Forelimb muscle (tissue), 1 donor: ENCODE measurements at places on chromosomes 5 and 9. TPM values are rescaled to one million over a fixed set of nuclear protein-coding genes. Genes with fewer than 3 reads are reported as not detected.
A peak's percentile ranks its signal among the peaks of the same experiment; 100 is the strongest.

- no peak for DNase-seq
Measured at GRCh38 chr9:120916588-120916987, 10.0 kb downstream of the TRAF1 start.

GRCh38 chr9:121889990-121890563 lies 203.0 kb downstream of the TTLL11 start:
- DNase-seq = no peak

GRCh38 chr5:109083937-109084336 lies 325.8 kb downstream of the PJA2 start:
- DNase-seq = no peak

The ORM2 gene
- polyA plus RNA-seq = not detected

DNA sequence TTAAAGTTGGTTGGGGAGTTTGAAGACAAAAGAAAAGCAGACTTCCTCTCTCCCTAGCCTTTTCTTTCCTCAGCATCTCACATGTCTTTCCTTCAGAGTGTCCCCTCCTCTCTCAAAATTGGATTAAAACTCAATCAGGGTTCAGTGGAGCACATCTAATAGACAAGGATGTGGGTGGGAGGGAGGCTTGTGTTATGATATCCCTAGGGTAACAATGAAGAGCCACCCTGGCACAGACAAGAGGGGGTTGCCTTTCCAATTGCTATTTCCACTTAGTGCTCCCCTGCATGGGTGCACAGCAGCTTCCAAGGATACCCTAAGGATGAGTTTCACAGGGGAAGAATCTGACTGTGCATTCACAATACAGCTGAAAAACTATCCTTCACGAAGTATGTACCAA lies 585.2 kb upstream of the C9orf72 start:
- DNase-seq = no peak

DNA sequence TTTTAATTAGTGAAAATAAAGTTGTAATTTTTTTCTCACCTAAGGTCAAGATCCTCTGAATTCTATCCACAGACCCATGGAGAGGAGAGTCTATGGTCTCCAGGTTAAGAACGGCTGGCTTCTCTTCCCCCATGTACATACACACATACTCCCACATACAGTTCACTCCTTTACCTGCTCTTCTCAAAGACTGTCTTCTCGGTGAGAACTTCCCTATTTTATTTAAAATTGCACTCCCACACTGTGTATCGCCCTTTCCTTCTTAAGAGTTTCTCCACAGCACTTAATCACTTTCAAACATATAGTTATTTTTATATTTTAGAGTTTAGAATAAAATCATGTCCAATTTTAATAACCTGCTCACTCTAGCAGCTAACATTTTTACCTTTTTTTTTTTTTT lies 3.6 kb upstream of the JADE2 start:
- no peak for DNase-seq

GRCh38 chr5:163914910-163915309 lies 409.5 kb downstream of the MAT2B start:
- no peak for DNase-seq

DNA sequence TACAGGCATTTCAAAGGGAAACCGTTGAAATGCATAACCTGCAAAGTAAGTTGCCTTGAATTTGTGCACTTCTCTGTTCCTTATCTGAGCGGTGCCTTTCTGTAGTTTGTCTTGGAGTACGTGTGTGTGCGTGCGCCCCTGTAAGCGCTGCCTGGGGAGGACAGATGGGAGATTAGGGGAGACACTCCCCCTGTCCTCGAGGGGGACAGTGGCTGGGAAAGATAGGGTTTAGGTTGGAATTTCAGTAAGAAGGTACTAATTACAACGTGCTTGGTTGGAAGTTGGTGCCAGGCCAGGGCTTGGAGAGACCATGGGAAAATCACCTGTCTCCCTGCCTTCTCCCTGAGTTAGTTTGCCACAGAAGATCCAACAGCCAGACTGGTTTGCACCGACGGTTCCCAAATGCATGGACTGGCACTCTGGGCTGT lies 73.2 kb downstream of the PIK3R1 start:
- DNase-seq = no peak

- peak; percentile 65 for DNase-seq
Measured at GRCh38 chr5:118791926-118792734, 196.2 kb downstream of the DTWD2 start.

The BAAT gene
- 1.7 TPM for polyA plus RNA-seq

DNA sequence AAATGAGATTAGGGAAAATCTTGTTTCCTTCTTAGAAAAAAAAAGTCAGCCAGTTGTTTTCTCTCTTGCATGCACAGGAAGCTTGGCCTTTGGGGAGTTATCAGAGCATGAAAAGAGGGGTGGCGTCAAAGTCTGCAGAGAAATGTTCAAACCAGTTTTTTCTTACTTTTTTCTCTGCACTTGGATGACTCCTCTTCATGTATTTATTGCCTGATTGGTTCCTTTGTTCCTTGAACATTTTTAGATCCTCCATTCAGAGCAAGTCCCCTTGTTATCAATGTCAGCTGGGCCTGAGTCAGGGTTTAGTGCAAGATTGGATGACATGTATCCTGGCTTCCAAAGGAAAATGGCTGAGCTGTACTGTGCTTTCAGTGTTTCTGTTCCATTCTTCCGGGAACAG lies 392.6 kb upstream of the BRINP1 start:
- DNase-seq = no peak

DNA sequence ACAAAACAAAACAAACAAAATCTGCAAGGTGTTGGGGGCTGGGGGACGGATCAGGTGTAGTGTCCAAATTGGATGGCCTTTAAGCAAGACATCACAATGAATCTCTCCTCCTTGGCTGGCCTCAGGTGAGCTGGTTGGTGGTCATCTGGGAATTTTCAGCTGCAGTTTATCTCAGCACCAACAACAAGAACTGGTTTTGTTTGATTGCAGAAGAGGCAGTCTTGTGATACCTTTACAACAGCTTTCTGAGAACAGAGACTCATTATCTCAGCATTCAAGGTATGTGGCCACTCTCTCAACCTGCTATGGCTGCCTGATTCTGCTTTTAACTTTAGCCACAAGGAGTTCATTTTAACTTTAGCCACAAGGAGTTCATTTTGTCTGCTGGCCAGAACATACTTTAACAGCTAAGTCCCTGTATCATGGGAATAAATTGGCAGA lies 1543.4 kb downstream of the EFNA5 start:
- no peak for DNase-seq

- no peak for DNase-seq
Measured at GRCh38 chr9:36597412-36598178, 24.9 kb downstream of the MELK start.

DNA sequence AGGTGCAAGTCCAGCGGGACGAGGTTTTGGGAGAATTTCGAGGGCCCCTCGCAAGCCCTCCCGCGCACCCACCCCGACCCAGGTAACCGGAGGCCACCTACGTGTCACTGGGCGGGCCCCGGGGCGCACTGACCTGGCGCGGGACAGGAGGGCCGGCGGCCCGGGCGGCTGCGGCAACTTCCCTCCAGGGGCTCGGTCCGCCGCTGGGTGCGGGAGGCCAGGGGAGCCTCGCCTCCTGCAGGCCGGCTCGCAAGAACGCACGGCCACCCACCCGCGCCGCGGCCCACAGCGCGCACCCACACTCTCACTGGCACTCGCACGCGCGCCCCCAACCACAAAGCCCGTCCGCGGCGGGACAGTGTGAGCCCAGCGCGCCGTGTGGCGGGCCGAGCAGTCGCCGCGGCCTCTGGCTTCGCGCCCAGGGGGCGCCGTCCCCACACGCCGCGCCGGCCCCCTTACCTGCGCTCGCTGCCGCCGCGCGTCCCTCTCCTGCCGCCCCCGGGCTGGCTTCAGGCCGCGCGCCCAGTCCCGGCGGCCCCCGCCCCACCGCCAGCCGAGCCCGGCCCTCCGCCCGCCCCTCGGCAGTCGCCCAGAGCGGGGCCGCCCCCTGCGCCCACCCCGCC lies 451 bp downstream of the LPAR1 start:
- no peak for DNase-seq

The CLIC3 gene
- polyA plus RNA-seq = 0.42 TPM

DNA sequence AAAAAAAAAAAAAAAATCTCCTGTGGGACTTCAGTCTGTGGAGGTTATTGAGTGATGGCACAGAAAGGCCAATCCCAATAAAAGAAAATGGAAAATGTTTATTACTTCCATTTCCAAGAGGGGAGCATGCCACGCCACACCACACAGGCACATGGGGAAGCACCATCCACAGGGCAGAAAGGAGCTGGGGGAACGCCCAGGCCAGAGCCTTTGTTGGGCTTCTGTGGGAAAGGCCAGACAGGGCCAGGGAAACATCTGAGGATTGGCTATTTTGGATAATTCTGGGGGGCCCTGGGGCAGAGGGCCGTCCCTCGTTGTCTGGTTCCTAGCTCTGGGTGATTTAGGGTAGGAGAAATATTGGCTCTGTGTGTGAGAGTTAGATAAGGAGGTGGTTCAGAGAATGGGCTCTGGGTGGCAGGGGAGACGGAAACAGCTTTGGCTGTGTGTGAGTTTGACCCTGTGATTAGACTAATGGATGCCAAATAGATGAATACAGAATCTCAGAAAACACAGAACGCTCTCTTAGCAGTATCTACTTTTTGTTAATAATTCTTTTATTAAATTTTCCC lies 49.0 kb upstream of the ABL1 start:
- DNase-seq = no peak

- no peak for DNase-seq
Measured at GRCh38 chr5:39559923-39560322, 135.1 kb upstream of the DAB2 start.

The CSF1R gene
- 22.9 TPM for polyA plus RNA-seq

DNA sequence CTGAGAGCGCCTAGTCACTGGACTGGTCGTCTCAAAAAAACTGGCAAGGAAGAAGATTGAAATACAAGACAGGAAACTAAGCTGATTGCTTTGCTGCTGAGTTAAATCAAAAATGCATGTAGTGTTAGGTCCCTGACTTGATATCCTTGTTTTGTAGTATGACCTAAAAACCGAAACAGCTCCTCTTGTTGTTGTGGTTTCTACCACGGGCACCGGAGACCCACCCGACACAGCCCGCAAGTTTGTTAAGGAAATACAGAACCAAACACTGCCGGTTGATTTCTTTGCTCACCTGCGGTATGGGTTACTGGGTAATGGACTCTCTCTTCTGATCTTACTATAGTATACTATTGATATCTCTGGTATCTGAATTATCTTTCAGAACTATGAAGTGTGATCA lies 4.3 kb downstream of the MTRR start:
- DNase-seq = no peak

DNA sequence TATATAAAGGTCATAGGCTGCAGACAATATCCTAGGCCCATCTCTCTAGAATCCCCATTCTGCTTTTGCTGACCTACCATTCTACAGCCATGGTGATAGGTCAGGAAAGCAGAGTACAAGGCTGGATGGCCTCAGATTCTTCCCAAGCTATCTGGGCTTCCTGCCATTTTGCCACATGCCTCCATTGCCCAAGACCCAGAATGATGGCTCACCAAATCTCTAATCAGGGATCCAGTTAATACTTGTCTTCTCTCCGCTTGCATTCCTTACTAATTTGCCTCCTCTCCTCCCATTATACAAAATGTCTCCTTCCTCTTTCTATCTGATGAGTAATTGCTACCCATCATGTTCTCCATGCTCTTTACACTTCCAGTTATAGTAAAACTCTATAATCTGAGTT lies 22.7 kb upstream of the NDUFS4 start:
- no peak for DNase-seq

DNA sequence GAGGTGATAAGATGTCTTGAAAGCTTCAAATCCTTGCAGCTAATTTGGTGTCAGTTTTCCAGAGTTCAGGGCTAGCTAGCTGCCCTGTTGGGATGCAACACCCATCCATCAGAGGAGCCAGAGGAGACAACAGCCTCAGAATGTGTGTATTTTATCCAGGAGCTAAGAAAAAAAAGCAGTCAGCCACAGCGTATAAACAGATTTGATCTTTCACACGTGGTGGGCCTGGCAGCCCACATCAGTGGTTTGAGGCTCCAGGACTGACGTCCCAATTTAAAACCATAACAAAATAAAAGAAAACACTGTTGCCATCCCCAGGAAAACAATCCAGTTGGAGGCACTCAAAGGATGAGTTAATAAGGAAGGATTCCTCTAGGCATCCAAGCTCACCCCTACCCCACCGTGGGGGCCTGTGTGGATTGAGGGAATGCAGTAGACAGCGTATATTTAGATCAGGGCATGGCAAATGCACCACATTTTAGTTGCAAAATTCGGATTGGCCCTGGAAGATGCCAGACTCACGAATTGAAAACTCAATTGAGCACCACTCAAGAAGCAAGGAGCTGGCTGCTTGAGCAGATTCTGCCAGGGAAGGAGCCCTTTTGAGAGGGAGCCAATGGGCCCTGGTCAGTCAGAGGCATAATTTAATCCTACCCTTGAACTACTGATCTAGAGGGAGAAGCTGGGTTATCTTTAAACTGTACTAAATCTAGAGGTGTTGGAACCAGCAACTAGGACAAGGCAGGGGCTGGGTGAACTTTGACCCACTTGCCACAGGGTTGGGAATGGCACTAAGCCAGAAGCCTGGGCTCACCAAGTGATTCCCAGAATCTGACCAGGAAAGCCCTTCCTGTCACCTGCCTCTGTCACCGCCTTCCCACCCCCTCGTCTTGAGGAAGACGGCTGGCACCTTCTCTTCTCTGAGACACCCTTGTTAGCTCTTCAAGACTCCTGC lies 17.5 kb downstream of the ADRA1B start:
- no peak for DNase-seq

- no peak for DNase-seq
Measured at GRCh38 chr9:19788614-19789271, at the start of gene SLC24A2. Gene SLC24A2, minus strand, starts transcription at chr9:19789037.

- no peak for DNase-seq
Measured at GRCh38 chr5:152462021-152462721, 57.1 kb upstream of the NMUR2 start.
